ENCODE measurements at places on chromosomes 4 and X.
A peak's percentile ranks its signal among the peaks of the same experiment; 100 is the strongest.

GRCh38 chr4:4490041-4490440 is 51.8 kb downstream of the STX18 start:
- DNase-seq, result no peak

- DNase-seq, result peak; percentile 63
Measured at GRCh38 chr4:128322986-128323385, 35.4 kb upstream of the PGRMC2 start.

DNA sequence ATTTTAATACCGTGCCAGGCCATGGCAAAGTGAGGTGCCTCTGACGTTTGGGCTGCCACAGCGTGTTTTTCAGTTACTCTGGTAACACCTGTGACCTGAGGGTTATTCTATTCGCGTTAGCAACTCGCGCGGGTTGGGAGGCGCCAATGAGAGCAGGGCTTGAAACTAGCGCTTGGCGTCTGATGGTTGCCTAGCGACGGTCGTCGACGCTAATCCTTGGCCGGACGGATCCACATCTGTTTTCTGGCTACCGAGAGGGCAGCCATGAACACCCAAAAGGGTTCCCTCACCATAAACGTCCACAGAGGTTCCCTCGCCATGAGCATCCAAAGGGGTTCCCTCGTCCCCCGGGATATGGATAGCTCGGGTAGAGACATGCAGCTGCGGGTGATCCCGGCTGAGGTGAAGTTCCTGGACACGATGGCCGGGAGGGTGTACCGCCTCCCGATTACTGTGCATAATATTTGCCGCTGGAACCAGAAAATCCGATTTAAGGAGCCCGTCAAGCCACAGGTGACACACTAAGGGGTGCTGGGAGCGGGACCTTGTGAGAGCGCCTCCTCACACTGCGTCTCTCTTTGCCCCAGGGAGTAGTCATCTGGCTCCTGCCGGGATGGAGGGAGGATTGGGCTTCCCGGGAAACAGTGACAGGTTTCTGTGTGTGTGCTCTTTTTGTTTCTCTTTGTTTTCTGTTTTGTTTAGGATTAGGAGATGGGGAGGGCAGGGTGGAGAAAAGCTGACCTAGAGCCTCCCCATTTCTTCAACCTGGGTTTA is at the start of gene CFAP47:
Gene CFAP47, plus strand, starts transcription at position 199 of the 774 bp plus-strand sequence. Its CDS starts 66 bp downstream, at position 265.
- peak; percentile 45 for DNase-seq

- no peak for DNase-seq
Measured at GRCh38 chrX:155031657-155032056, 5.0 kb downstream of the FUNDC2 start.

- no peak for DNase-seq
Measured at GRCh38 chr4:141255016-141255415, 34.3 kb downstream of the ZNF330 start.

GRCh38 chrX:11449613-11450012 is 156.4 kb downstream of the AMELX start:
- DNase-seq, result no peak

DNA sequence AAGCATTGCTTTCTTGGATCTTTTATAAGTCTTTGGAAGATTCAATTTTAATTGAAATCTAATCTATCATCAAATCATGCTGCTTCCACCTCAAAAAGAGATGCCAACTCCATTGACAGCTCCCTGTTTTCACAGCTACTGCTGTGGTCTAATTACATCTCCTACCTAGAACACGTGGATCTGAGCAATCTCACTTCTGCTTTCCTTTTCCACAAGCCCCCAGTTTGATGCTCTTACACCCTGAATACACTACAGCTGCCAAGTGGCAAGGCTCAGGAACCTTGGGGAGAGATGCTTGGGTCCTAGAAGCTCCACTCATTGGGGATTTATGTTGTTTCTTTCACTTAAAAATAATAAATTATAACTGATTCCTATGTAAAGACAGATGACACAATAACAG is 172.0 kb downstream of the CFAP299 start:
- no peak for DNase-seq

DNA sequence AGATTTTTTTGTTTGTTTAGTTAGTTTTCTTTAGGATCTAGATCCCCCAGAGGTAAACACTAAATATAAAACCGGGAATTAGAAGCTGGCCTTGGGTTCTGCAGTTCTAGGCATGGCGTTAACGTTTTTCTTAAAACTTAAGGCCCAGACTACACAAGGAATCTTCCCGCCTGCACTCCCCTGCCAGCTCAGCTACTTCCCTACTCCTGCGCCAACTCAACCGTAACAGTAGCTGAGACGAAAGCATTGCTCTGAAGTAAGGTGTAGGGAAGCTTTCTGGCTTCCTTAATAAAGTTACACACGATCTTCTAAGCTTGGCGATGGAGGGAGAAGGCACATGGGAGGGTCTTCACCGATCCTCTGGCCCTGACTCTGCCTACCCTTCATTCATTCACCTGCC is 37.1 kb downstream of the CPE start:
- no peak for DNase-seq

GRCh38 chr4:79177388-79177787 is 148.5 kb downstream of the NAA11 start:
- DNase-seq, result no peak

DNA sequence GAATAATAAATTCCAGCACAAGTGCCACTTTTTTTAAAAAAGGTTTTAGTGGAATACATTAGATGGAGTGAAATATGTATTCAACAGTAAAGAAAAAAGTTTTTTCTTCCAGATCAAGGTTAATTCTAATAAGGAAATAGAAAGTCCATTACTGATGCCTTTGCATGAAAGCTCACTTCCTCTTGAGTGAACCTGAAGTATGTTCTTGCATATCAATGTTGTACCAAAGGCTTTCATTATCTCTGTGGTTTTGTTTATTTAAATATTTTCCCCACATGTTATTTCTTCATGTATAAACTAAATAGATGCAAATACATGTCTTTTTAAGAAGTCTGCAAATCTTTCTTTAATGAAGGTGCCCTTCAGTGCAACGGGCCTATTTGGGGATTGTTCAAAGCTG is 307.9 kb downstream of the C4orf33 start:
- no peak for DNase-seq

DNA sequence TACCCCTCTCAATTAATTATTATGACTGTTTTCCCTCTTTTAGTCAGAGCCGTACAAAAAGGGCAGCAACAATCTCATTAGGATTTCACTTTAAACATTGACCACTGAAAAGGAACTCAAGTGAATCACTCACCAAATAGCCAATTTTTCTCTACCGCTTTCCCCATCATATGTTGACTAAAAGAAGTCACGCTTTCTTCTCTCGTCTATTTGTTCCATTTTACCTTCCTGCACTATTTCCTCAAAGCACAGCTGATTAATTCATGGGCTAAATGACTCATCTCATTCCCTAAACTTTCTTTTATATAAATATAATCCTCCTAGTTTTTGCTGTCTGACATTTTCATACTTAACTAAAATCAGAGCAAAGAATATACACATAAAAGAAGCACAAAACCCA is 8.2 kb downstream of the MID1 start:
- no peak for DNase-seq

DNA sequence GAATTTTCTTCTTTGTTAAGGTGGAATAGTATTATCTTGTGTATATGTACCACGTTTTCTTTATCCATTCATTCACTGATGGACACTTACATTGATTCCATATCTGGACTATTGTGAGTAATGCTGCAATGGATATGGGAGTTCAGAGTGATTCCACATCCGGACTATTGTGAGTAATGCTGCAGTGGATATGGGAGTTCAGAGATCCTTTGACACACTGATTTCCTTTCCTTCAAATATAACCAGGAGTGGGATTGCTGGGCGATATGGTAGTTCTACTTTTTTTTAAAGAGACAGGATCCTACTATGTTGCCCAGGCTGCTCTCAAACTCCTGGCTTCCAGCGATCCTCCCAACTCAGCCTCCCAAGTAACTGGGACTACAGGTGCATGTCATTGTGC is 12.1 kb downstream of the TMEM156 start:
- DNase-seq, result no peak

DNA sequence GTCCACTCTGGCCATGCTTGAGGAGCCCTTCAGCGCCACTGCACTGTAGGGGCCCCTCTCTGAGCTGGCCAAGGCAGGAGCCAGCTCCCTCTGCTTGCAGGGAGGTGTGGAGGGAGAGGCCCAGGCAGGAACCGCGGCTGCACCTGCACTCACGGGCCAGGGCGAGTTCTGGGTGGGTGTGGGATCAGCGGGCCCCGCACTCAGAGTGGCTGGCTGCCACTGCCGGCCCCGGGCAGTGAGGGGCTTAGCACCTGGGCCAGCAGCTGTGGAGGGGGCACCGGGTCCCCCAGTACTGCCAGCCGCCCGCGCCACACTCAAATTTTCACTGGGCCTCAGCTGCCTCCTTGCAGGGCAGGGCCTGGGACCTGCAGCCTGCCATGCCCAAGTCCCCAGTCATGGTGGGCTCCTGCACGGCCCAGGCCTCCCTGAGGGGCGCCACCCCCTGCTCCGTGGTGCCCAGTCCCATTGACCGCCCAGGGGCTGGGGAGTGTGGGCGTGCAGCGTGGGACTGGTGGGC is 347.2 kb upstream of the SPOCK3 start:
- no peak for DNase-seq

DNA sequence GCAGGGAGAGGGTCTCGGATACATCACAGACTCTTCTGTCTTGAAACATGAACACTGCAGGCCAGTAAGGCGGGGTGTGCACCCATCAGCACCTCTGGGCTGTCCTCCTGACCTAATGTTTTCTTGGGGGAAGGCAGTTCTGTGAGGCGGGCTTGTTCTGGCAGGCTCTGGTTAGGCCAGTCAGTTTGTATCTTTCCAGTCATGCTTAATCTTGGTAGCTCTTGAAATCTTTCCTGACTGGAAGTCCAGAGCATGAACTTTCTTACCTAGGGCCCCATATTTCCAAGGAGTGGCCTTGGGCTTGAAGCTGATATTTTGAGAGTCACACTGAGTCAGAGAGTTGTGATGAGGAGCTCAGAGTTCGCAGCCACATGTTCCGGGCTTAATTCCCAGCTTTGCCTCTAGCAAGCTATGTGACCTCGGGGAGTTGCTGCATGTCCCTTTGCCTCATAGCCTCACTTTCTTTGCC is 54.2 kb upstream of the RASSF6 start:
- no peak for DNase-seq

GRCh38 chr4:156628858-156629257 is 342.7 kb downstream of the PDGFC start:
- DNase-seq, result no peak

GRCh38 chr4:138063581-138063980 is 178.6 kb downstream of the SLC7A11 start:
- no peak for DNase-seq

GRCh38 chr4:93645120-93645519 is 183.4 kb upstream of the ATOH1 start:
- DNase-seq, result no peak

GRCh38 chrX:106707771-106708454 is 18.6 kb upstream of the RNF128 start:
- peak; percentile 16 for DNase-seq

- DNase-seq, result no peak
Measured at GRCh38 chrX:63765712-63766111, 19.3 kb downstream of the ARHGEF9 start.

DNA sequence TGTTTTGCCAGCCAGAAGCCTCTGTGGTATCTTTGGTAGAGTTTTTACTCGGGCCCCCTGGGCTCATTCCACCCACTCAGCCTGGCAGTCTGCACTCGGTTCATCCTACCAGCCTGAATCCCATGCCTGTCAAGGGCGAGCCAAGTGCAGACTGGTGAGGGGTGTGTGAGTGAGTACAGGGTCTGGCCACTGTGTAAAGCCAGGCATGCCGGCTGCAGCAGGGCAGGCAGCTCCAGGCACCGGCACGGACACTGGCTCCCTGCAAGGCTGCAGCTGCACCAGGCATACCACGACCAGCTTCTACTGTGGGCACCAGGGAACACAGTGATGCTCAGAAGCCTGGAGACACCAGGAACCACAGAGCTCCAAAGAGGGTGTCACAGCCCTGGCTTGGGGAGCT is 194.0 kb upstream of the GALNT7 start:
- no peak for DNase-seq

GRCh38 chr4:87500092-87500462 is 29.1 kb downstream of the SPARCL1 start:
- no peak for DNase-seq

DNA sequence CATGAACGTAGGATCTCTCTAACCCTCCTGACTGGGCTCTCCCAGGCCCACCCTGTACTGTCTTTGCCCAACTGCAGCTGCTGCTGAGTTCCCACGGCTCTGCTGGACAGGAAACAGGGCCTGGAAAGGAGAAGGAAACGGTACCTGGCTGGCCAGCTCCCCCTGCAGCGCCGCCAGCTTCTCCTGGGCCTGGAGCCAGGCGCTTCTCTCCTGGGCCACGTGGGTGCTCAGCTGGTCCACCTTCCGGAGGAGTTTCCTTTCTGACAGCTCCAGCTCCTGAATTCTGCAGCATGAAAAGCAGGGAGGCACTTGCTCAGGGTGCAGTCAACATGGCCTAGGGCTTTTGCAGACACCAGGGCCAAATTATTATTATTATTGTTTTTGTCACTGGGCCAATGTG is 6.5 kb downstream of the C4orf50 start:
- DNase-seq, result peak; percentile 29

GRCh38 chr4:946517-947471 is 14.5 kb downstream of the TMEM175 start:
- DNase-seq, result no peak

DNA sequence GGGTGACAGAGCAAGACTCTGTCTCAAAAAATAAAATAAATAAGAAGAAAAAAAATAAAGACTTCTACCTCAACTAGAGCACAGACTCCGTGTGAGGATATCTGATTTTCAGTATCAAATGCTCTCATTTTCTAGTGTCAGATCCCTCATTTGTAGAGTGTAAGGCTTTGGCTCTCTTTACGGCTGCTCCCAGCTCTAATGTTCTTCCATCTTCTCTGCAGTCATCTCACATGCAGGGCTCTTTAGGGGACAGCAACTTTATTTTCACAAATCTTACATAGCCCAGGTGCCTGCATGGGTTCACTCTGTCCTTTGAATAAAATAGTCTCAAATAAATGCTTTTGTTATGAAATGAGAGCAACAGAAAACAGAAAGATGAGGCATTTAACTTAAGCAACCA is 19.2 kb upstream of the RHOH start:
- DNase-seq, result no peak

DNA sequence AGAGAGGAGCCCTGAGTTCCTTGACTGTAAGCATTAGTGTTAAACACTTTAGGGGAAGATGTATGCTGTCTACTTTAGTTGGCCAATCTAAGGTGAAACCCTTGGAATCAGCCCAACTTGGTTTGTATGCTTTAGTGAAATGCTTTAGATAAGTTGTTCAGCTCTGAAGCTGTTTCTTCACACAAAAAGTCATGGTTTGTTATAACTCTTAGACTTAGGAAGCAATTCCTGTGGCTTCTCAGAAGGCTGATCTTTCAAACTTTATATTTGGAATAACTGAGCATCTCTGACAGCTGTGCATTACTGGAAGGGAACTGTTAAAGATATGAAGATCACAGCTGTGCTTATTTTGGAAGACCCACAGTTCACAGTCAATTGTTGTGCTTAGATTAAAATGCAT is 714.1 kb downstream of the FAT4 start:
- DNase-seq, result no peak

DNA sequence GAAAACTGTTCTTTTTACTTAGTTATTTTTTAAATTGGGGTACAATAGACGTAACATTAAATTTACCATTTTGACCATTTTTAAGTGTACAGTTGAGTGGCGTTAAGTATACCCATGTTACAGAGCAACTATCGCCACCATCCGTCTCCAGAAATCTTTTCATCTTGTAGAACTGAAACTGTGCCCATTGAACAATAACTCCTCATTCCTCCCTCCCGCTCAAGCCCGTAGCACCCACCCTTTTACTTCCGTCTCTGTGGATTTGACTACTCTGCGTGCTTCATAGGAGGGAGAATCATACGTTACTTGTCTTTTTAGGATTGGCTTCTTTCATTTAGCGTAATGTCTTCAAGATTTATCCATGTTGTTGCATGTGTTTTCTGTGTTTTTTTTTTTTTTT is 55.3 kb downstream of the TMEM131L start:
- DNase-seq, result no peak
